ENCODE measurements at places on chromosomes 13 and 19.
A peak's percentile ranks its signal among the peaks of the same experiment; 100 is the strongest.

DNA sequence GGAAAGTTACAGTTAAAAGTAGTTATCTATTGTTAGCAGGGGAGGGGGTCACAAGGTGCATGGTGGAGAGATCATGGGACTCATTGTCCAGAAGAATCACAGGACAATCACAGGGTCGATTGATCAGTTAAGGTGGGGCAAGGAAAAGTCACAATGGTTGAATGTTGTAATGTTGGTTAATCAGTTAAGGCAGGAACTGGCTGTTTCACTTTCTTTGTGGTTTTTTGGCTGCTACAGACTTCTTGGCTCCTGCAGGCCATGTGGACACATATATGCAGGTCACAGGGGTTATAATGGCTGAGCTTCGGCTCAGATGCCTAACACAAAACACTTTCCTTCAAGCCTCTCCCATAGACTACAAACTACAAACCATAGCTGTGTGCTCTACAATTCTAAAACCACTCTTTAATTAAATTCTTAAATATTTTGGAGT is 6.9 kb upstream of the ZNF431 start:
- peak; percentile 7 for DNase-seq

DNA sequence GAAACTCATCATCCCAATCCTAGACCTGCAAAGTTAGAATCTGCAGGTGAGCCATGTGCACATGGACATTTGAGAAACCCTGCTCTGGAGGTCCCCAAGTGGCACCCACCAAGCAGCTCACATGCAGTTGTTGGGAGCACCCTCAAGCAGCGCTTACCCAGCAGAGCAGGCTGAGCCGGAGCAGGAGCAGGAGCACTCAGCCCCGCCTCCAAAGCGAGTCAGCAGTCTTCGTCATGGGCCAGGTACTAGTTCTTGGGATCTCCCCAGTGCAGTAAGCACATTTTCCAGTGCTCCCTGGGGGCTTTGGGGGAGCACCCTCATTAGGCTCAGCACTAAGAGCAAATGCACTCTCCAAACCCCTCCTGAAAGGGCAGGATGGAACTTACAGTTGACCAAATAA is 572.7 kb downstream of the IRS2 start:
- no peak for DNase-seq

GRCh38 chr19:33134571-33135041 is 2.7 kb downstream of the WDR88 start:
- no peak for DNase-seq

DNA sequence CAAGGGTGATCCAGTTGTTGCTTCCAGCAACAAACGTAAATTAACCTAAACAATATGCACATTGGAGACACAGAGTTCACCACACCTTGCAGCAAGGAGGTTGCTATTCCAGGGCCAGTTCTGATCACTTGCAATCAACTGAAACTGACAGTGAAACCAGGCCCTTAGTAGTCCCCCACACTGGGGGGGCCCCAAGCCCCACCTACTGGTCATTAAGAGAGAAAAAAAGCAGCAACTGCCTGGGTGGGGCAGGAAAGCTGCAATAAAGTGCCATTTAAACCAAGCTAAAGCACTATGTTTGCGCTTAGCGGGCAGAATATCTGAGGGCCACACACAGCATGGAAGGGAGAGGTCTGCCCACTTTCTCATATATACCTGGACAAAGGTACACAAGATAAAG is 51.5 kb downstream of the ATP7B start:
- DNase-seq = no peak

DNA sequence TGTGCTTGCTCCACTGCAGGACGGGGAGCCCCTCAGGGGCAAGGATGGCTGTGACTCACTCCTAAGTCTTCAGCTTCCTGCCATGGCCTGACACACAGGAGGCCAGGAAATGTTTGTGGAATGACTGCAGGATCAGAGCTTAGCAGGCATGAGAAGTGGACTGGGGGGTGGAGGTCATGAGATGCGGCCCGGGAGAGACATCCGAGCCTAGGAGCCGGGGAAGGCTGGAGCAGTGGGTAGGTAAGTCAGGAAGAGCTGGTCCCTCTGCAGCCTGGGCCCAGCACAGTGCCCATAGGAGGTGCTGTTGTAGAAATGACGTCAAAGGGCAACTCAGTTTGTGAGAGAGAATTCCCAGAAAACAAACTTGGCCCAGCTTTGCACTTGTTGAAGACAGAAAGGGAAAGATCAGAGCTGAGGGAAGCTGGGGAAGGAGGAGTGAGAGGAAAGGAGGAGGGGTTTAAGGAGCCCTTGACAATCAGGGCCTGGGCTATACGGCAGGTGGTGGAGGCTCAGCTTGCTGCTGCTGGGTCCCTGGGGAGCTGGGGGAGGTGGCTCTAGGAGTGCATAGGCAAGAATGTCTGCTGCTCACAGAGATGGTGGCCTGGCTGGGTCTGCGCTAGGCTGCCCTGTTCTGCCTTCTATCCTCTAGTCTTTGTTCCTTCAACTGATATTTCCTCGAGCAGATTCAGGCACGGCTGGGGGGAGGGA is 18.5 kb downstream of the POU2F2 start:
- peak; percentile 96 for DNase-seq

DNA sequence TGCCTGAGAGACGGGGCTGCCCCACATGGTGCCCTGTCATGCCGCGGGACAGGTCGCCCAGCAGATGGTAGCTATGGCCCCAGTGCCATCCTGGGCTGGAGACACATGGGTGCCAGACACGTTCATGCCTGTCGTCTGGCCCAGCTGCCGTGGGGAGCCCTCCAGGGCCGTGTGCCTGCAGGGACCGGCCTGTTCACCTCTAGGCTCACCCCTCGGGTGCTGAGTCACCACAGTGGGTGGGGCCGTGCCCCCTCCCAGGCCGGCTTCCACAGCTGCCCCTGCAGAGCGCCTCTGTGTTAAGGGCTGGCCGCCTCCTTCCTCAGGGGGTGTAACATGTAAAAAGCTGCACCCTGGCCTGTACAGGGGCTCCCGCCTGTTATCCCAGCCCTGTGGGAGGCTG is 36.1 kb downstream of the CSNK1G2 start:
- DNase-seq = no peak

DNA sequence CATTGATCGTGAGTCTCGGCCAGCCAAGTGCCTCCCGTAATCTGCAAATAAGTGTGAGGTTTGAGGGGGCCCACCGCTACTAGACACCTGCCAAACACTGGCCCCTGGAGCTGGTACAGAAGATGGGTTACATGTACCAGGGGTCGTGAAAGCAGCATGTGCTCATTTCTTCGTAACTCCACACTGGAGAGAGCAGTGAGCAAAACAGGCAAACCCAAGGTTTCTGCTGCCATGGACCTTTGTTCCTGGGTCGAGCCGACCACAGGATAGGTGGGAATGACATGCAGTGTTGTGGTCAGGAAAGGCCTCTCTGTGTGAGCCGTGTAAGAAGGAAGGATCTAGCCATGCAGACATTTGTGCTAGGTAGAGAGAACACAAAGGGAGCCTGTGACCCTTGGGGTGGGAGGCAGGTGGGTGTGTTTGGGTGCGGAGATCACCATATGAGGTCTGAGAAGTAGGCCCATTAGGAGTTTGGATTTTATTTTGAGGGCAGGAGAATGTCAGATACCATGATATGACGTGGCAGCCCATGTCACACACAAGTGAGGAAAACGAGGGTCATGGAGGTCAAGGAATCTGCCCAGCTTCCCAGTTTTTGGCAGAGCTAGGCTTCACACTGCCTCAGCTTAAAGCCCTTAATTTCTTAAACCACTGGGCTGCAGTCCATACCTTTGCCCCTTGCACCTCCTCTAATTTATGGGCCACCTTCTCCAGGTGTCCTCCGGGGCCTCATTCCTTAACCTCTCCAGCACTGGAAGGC is 919 bp downstream of the GTF3A start:
- DNase-seq = no peak

GRCh38 chr13:44017756-44018309 is 138.1 kb downstream of the LACC1 start:
- DNase-seq = no peak

DNA sequence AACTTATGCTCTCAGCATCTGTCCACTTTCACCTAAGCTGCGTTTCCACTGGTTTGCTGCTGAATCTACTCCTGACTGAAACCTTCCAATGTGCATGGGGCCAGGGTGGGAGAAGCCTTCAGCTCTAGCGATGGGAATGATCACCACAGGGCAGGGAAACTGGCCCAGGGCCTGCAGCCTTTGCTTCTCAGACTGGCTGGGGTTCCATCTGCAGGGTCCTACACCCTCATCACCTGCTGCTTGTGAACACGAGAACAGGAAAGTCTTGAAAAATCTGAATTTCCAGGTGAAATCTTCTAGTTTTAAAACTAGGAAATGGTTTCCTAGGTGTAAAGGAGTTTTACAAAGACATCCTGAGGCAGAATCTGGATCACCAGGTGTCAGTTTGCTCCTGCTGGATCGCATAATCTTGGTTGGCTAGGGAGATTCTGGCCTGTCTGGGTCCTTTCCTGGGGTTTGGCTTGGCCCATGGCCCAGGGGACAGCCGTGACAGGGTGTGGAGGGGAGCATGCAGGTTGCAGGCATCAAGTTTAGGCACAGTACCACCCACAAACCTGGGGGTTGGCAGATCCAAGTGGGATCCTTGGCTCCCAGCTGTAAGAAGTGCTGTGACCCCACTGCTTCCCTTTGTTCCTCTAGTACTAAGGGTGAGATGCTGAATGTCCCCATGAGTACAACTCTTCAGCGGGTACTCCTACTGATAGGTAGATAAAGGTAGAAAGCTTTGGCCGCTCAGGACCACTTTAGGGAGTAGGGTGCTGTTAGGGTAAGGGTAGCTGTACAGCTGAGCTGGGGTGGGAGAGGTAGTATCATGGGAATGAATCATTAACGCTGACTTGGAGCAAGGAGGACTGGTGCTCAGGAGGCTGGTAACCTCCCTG is 1.8 kb upstream of the UBE2M start:
- no peak for DNase-seq

All from amniotic epithelial cell (primary cell).